Stimulated activated CD4-positive, alpha-beta T cell treated with anti-CD3 and anti-CD28 coated beads, Interleukin-1b, Interleukin-23, amount 100 ng/mL, for 1 hour (primary cell): ENCODE measurements at places on chromosomes 4 and X.

DNA sequence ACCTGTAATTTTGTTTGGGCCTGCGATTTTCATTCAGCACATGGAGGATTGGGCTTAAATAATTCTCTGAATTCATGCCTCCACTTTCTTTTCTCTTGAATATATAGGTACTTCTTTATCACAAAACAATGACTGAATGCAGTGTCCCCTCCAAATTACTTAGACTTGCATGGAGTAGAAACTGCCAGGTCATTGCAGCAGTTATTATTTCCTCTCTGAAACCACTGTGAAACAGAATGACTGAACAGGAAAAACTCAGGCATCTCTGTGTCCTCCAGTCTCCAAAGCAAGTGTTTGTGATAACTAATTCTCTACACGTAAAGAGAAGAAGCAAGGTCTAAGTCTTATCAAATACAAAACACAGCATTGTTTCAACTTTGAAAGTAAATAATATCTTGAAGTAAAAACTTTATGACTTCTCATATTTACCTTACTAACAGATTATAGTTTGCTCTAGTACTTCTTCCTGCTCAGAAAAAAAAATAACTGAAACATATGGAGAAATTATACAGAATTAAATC, 144.5 kb upstream of the DIAPH2 start:
- no peak for DNase-seq

DNA sequence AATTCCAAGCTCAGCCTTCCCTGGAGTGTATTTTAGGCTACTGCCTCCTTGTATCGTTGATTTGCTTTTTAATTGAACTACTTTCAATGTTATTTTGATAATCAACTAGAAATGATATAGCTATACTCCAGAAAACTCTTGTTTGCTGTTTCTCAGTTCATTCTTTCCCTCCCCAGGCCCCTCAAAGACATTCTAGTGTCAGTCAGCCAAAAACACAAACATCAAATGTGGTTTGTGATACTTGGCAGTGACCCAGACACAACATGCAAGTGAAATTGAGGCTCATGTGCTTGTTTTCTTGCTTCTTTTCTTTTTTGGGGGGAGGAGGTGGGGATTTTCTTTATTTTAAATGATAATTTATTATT, 7.6 kb downstream of the FAT4 start:
- DNase-seq = no peak

- DNase-seq = no peak
These were observed 105.5 kb downstream of the PRRG1 start for GRCh38 chrX:37454537-37455285.

DNA sequence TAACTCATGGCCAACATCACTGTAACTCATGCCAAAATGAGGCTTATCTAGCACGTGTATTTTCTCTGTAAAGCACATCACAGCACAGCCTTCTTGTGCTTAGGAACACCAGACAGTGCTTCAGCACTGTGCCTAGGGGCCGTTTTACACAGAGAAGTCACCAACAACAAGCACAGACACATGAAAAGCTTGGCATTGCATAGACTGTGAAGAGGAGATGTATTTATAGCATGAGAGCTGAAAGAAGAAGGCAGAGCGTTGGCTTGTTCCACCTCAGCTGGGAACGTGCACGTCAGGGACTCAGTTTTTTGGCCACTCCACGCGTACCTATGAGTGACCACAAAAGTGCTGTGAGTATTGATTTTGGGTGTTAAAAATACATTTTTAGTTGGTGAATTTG, 116.3 kb upstream of the SFRP2 start:
- DNase-seq = no peak

GRCh38 chr4:138673053-138673452, 342.5 kb upstream of the NOCT start:
- no peak for DNase-seq

GRCh38 chrX:64850371-64851082, 125.7 kb downstream of the ZC4H2 start:
- no peak for DNase-seq

DNA sequence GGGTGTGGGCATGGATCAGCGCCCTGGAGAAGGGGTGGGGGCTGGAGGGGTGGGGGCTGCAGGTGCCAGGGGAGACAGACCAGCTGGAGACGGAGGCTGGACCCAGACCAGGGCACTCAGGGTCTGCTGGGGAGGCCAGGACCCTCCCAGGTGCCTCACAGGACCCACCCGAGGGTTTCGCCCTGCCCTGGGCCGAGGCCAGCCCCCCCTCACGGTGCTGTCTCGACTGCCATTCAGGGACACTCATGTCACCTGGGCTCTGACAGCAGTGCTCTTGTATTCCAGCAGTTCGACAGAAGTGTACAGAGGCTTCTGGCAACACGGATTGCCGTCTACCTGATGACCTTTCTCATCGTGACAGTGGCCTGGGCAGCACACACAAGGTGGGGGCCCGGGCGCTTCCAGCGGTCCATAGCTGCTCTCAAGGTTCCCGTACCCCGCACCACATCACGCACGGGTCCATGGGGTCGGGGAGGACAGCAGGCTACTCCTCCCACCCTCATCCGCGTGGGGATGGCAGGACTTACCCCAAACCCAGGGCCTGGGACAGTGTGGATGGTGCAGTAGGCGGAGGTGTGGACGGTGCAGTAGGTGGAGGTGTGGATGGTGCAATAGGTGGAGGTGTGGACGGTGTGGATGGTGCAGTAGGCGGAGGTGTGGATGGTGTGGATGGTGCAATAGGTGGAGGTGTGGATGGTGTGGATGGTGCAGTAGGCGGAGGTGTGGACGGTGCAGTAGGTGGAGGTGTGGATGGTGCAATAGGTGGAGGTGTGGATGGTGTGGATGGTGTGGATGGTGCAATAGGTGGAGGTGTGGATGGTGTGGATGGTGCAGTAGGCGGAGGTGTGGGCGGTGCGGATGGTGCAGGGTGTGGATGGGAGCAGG, 18.1 kb downstream of the TMEM175 start:
- DNase-seq = no peak

DNA sequence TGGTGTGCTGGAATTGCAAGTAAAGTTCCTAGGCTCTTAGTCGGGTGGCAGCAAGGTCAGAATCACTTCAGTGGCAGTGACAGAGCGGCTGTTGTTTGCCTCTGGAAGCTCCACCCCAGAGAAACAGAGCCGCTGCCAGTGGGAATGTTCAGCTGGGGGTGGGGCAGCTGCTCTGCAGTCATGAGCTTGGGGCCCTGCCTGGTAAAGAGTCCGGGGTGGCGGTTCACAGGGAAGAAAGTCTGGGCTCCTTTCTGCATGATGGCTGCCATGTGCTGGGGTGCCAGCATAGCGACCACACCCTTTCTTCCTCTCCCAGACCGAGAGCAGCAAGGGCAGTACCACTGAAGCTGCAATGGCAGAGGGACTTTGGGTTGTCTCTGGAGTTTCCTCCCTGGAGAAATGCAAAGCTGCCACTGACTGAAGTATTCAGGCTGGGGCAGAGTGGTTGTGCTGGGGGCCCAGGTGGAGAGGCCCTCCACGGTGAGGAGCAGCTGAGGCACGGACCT, 108.8 kb upstream of the CENPE start:
- no peak for DNase-seq

DNA sequence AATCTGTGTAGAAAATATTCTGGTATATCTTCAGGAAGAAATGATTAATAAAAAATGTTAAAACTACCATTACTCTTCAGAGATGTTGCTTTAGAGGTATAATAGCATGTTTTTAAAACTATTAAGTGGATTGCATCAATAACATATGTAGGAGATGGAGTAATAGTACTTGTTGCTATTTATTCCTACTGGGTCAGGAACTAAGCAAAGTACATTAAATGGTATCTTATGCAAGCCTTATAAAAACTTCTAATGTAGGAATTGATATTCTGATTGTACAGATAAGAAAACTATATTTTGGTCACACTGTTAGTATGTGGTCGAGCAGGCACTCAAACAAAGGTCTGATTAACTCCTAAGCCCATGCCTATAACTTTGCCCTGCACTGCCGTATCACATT, 31.4 kb upstream of the PDLIM5 start:
- DNase-seq = no peak

DNA sequence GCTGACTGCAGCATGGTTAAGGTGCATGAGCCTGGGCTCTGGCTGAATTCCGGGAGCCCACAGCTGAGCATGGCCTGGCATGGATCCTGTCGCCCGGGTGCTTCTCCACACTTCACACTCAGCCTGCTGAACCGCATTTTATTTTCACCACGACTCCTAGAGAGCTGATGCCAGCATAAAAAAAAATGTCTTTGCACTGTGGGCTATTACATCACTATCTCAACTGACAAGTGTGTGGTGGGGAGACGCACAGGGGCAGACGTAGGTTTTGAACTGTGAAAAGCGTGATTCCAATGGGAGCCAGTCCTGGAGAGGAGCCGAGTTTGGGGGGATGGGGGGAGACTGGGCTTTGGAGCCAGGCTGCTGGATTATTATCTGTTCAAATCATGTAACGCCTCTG, 36.8 kb downstream of the BCOR start:
- no peak for DNase-seq
